ENCODE measurements at places on chromosomes 6 and 20.

DNA sequence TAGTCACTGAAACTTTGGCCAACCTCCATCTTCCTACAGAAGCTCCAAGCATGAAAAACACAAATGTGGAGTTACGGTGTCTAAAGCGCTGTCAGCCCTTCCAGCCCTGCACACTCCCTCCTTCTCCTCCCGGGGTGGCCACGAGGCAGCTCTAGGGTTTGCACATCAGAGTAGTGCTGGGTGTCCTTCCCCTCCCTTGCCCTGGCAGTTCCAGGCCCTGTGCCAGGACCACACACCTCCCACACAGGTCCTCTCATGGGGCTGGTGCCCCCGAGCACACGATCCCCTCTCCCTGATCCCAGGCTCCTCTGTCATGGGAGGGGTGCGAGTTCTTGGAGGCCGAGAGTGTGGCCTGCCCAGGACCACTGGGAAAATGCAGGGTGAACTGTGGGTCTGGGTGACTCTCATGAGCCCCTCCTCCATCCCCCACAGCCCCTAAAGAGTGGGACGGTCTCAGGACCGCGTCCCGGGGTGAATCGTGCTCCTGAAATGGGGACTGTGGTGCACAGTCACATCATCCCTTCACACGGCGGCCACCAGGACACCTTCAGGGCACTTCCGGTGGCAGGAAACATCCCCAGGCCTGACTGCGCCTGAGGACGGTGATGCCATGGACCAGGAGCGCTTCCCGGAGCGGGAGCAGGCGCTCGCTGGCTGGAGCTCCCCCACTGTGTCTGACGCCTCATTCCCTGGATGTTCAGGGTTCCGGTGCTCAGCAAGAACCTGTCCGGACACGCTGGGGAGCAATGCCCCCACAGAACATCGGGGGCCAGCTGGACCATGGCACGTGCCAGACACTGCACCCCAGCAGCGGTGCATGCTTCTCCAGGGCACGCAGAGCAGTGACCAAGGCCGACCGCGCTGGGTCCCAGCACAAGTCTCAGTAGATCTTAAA lies 42.8 kb upstream of the SLCO4A1 start:
- DNase-seq = no peak

DNA sequence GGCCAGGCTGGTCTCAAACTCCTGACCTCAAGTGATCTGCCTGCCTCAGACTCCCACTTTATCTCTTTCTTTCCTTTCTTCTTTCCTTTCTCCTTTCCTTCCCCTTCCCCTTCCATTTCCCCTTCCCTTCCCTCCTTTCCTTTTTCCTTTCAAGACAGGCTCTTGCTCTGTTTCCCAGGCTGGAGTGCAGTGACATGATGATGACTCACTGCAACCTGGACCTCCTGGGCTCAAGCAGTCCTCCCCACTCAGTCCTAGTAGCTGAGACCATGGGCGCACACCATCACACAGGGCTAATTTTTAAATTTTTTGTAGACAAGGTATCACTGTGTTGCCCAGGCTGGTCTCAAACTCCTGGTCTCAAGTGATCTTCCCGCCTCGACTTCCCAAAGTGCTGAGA lies 377.6 kb upstream of the ZFP64 start:
- no peak for DNase-seq

DNA sequence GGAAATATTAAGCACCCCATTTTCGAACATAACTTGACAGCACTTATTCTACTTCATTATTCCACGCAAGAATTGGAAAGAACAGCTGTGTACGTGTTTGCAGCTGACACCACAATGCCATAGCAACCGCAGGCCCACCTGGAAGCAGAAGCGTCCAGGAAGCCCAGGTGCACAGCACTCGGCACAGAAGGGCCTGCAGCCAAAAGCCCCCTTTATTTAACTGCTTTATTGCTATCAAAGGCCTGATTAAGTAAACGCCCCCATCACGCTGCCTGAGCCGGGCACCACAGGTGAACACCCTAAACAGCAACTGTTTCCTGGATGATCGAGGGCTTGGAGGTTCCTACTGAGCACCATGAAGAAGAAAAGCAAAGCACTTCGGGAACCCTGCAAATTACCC lies 6.3 kb downstream of the TAF4 start:
- DNase-seq = no peak

GRCh38 chr6:109237986-109238329 lies 142.7 kb downstream of the CEP57L1 start:
- no peak for DNase-seq

- DNase-seq = no peak
Observed at GRCh38 chr20:32152421-32153155, 43.1 kb downstream of the TM9SF4 start.

DNA sequence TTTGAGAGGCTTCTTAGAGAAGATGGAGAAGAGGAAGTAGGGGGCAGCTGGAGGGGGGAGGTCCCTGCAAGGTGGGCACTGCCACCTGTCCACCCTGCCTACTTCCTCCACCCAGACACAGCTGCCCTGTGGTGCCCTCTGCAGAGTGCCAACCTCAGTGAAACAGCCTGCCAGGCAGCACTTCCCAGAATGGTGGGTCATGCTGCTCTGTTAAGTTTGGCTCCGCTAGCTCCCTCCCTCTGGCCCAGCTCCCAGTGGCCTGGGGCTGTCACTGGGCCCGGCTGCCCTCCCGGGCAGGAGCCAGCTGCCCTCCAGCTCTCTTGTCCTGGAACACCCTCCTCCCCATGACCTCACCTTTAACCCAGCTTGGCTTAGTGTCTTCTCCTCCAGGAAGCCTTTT lies 5.1 kb upstream of the EPB41L1 start:
- no peak for DNase-seq

- no peak for DNase-seq
Observed at GRCh38 chr6:7721649-7722048, 4.2 kb upstream of the BMP6 start.

DNA sequence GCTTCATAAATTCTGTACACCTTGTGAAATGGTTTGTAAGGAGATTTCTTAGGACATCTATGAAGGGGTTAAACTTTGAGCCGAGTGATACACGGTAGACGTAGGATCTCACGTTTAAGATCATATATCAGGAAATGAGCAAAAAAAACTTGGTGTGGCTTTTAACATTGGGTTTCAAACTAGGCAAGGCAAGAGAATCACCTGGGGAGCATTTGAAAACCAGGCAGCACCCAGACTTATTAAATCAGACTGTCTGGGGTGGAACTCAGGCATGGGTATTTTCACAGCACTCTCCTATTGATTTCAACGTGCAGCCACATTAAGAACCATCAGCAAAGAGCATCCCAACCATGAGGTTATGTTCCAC lies 26.4 kb downstream of the LY86 start:
- no peak for DNase-seq

DNA sequence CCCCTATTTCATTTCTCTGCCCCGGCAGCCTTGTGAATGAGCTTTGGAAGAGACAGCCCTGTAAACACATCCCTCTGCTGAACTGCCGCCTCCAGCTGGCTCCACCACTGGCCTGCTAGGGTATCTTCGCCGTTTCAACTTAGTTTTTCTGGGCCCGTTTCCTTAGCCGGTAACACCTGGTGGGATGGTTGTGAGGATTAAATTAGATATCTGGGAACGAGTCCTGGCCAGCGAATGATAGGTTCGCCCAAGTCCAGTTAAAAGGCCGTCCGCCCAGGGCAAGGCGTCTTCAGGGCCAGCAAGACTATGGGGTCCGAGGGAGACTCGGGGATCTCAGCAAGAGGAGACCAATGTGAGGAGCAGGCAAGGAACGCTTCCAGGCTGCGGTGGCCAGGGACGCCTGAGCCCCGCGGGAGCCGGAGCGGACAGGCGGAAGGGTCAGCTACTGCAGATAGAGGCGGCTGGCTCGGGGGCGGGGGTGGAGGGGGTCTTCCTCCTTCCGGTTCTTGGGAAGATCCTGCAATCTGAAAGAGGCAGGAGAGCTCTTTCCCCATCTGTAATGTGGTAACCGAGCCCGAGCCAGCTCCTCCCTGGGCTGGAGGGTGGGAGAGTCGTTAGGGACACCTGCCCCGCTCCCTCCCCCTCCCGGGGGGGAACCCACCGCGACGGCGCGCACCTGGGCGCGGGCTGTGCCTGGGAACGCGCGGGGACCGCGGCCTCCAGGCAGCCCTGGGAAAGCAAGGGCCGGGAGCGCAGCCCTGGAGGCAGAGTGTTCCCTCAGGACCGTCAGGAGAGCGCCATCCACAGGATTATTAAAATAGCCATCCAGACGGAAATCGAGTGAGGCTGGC lies 4.5 kb upstream of the PTCRA start:
- DNase-seq = no peak

GRCh38 chr20:59428441-59429205 lies 128.2 kb downstream of the EDN3 start:
- DNase-seq = no peak

- DNase-seq = no peak
Observed at GRCh38 chr6:169555971-169556617, 145.7 kb downstream of the WDR27 start.

- DNase-seq = no peak
Observed at GRCh38 chr6:170274713-170275560, 15.9 kb downstream of the DLL1 start.

GRCh38 chr6:53924277-53924676 lies 129.5 kb downstream of the LRRC1 start:
- DNase-seq = no peak

- DNase-seq = no peak
Observed at GRCh38 chr6:42380228-42380979, 71.3 kb downstream of the TRERF1 start.

- DNase-seq = no peak
Observed at GRCh38 chr6:811191-811590, 118.3 kb upstream of the EXOC2 start.

DNA sequence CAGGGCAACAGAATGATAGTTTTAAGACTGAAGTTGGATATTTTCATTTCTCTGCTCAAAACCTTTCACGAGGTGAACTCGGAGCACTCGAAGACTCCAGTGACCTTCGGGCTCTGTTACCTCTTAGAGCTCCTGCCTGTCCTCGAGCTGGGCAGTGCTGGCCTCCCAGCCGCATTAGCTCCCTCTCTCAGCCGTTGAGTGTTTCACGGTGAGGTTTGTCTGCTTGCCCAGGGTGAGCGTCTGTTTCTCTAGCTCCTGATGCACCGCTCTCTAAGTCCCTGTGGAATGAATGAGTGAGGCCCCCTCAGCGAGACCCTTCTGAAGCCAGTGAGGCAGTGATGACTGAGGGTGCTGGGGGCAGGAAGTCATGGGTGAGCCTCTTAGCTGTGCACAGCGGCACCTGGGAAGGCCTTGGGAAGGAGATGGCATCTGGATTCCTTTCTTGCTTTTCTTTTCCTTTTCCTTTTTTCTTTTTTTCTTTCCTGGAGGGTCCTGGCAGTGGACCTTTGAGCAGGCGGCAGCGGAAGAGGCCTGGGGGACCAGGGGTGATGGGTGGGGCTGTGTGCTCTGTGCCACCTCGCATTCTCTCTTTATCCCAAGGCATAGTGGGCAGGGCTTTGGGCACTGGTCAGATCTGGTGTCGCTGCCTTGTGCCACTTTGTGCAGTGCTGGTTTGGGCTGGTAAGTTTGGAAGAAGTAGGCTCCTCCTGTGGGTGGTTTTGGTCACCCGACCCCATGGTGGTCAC lies 2.2 kb downstream of the PSMG4 start:
- DNase-seq = no peak

- no peak for DNase-seq
Observed at GRCh38 chr6:160221423-160221822, 37.2 kb downstream of the SLC22A2 start.

DNA sequence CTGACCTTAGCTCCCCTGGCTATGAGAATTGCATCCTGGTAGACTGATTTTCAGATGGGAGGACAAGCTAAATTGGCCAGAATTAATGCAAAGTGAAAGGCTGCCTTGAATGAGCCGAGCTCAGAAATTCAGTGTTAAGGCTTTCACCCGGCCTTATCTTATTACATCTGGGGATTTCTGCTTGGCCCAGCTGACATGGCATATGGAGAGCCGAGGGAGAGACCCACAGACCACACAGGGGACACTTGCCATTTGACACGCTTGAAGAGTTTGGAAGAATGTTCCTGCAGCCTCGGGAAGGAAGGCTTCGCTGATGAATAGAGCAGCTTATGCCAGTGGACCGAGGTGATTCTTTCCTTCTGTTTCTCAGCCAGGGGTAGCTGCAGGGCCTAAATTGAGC lies 9.0 kb downstream of the MOCS3 start:
- DNase-seq = no peak

- DNase-seq = no peak
Observed at GRCh38 chr20:49308875-49309274, 31.0 kb upstream of the ZNFX1 start.

DNA sequence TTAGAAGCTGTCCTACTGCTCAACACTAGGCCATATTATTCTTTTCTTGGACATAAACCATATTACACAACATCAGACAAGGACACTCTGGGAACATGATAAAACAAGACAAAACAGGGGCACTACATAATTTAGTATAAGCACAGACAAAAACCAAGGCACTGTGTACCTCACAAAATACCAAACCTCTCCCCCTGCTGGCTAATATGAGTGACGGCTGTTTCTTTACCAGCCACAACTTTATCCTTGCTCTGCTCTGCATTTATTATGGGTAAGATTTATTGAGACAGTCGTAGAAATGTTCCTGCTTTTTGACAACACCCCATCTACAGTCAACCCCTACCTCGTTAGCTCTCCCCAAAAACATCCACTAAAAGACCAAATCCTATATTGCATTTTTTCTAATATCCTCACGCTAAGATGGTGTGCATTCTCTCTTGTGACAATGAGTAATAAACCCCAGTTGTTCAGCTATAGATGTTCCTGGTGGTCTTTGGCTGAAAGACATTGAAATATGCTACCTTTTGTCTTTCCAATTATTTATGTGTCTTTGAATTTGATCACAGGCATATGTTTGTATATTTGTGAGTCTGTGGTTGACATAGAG lies 23.8 kb upstream of the POLR1H start:
- DNase-seq = no peak

DNA sequence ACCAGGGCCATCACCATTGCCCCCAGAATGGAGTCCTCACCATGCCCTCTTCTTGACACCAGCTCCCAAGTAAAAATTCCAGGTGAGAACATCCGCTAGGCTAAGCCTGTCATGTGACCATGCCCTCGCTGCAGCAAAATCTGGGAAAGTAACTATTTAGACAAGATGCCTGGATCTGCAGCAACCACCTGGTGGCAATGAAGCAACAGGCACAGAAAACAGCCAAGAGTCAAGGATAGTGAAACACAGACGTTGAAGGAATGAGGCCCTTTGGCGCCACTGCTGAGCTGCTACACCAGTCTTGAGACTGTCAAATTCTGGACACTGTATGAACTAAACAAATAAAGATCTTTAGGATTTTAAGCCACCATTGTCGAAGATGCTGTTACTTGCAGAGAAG lies 30.1 kb upstream of the TGM6 start:
- no peak for DNase-seq

- no peak for DNase-seq
Observed at GRCh38 chr6:130965656-130966055, 97.4 kb downstream of the EPB41L2 start.

Measured in stimulated activated CD4-positive, alpha-beta T cell treated with anti-CD3 and anti-CD28 coated beads, TNF-alpha, amount 100 ng/mL, for 24 hours (primary cell).